Placental epithelial cell (primary cell): ENCODE measurements at places on chromosomes 4 and X. TPM values are rescaled to one million over a fixed set of nuclear protein-coding genes. Genes with fewer than 3 reads are reported as not detected.

The DUX4 gene
- total RNA-seq: not detected in 2 replicates

The CITED1 gene
- total RNA-seq: not detected in 2 replicates

The GPC3 gene
- 2.6 and 22.8 TPM in 2 replicates for total RNA-seq

The SULT1B1 gene
- total RNA-seq: not detected in 2 replicates

The GAGE1 gene
- total RNA-seq: not detected in 2 replicates

The DIAPH2 gene
- total RNA-seq: 15.2 and 34.2 TPM in 2 replicates

The FAM114A1 gene
- total RNA-seq: 395 and 414 TPM in 2 replicates

The KIAA1210 gene
- not detected in 2 replicates for total RNA-seq

The FGA gene
- not detected in 2 replicates for total RNA-seq

The NEIL3 gene
- 2.6 and 4.3 TPM in 2 replicates for total RNA-seq

The RAB41 gene
- total RNA-seq: not detected in 2 replicates

The UGT2A1 gene
- not detected in 2 replicates for total RNA-seq

The CLIC2 gene
- 0.22 and 2.4 TPM in 2 replicates for total RNA-seq

The MAGEA9B gene
- total RNA-seq: not detected in 2 replicates

The DDIT4L gene
- total RNA-seq: not detected in 2 replicates

The MAP3K15 gene
- total RNA-seq: under 0.01 TPM in 1 of 2 replicates, not detected in the other

The IL2 gene
- not detected in 2 replicates for total RNA-seq

The PCDH7 gene
- total RNA-seq: 111 and 221 TPM in 2 replicates

The TEX13C gene
- not detected in 2 replicates for total RNA-seq

The FOXR2 gene
- total RNA-seq: not detected in 2 replicates

The MSN gene
- total RNA-seq: 62.0 and 140 TPM in 2 replicates

The JCHAIN gene
- total RNA-seq: not detected in 2 replicates

The XG gene
- 25.3 and 32.2 TPM in 2 replicates for total RNA-seq

The GC gene
- total RNA-seq: not detected in 2 replicates

The GPR82 gene
- total RNA-seq: not detected in 2 replicates

The CDK16 gene
- total RNA-seq: 111 and 134 TPM in 2 replicates

The NAA11 gene
- total RNA-seq: not detected in 2 replicates

The CLGN gene
- not detected in 2 replicates for total RNA-seq

The KCTD8 gene
- 2.7 and 3.4 TPM in 2 replicates for total RNA-seq

The TENT5D gene
- total RNA-seq: not detected in 2 replicates

The PAGE4 gene
- total RNA-seq: not detected in 2 replicates

The TENM3 gene
- 146 and 399 TPM in 2 replicates for total RNA-seq

The VEGFD gene
- total RNA-seq: under 0.01 TPM in 1 of 2 replicates, not detected in the other

The RTL3 gene
- not detected in 2 replicates for total RNA-seq

The RGN gene
- 0.79 TPM in 1 of 2 replicates, not detected in the other for total RNA-seq

The CENPVL3 gene
- total RNA-seq: 0.11 TPM in 1 of 2 replicates, not detected in the other

The TECRL gene
- total RNA-seq: not detected in 2 replicates
